ENCODE measurements at places on chromosomes 5 and 9.

GRCh38 chr9:136977649-136978072 lies 357 bp downstream of the PTGDS start:
- DNase-seq: no peak

- no peak for DNase-seq
Observed at GRCh38 chr5:78603636-78604175, 44.9 kb downstream of the LHFPL2 start.

GRCh38 chr5:91397791-91398190 lies 14.7 kb upstream of the ARRDC3 start:
- DNase-seq: no peak

DNA sequence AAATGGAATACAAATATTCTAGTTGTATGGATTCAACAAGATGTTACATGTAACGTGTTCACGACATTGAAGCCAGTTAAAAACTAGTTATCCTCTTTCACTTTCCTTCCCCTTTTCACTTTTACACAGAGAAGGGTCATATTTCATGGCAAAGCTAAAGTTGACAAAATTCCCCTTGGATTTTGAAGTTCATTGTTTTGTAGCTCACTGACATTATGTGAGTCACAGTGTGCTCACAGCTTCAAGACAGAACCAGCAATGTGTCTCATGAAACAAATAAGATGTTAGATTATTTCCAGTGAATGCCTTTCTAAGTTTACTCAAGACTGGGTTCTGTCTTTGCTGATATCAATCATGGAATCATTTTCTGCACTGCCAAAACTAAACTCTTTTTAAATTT lies 535.5 kb upstream of the GRIN3A start:
- no peak for DNase-seq

DNA sequence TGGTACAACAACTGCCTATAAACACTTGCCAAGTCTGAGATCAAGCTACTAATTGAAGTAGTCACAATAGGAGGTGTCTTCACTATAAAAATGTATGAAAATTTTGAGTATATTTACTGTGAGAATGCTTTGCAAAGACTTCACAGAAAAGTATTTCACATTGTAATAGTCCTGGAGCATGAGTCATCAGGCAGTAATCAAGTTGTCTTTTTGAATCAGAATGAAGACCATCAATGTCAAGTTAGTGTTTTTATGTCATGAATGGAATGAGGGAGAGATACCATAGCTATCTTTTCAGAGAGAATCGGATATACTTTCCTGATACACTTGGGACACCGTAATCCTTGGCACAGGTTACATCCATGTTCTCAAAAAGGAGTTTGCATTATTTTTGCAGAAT lies 466.9 kb upstream of the ARRDC3 start:
- no peak for DNase-seq

DNA sequence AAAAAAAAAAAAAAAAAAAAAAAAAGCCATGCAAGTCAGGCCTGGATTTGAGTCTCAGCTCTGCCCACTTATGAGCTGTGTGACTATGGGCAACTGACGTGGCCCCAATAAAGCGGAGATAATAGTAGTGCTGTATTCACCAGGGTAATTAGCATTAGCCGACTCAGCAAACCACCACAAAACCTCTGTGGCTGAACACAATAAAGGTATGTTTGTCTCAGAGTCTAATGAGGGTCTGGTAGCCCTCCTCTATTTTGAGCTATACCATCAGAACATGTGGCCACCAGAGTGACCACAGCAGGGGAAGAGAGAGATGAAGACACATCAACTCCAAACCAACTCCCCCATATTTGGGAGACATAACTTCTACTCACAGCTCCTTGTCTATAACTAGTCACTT lies 15.9 kb downstream of the SWI5 start:
- DNase-seq: no peak

- DNase-seq: peak; percentile 1
Observed at GRCh38 chr5:125137535-125137934, 391.1 kb upstream of the ZNF608 start.

- no peak for DNase-seq
Observed at GRCh38 chr5:130710596-130710995, 454.5 kb downstream of the HINT1 start.

DNA sequence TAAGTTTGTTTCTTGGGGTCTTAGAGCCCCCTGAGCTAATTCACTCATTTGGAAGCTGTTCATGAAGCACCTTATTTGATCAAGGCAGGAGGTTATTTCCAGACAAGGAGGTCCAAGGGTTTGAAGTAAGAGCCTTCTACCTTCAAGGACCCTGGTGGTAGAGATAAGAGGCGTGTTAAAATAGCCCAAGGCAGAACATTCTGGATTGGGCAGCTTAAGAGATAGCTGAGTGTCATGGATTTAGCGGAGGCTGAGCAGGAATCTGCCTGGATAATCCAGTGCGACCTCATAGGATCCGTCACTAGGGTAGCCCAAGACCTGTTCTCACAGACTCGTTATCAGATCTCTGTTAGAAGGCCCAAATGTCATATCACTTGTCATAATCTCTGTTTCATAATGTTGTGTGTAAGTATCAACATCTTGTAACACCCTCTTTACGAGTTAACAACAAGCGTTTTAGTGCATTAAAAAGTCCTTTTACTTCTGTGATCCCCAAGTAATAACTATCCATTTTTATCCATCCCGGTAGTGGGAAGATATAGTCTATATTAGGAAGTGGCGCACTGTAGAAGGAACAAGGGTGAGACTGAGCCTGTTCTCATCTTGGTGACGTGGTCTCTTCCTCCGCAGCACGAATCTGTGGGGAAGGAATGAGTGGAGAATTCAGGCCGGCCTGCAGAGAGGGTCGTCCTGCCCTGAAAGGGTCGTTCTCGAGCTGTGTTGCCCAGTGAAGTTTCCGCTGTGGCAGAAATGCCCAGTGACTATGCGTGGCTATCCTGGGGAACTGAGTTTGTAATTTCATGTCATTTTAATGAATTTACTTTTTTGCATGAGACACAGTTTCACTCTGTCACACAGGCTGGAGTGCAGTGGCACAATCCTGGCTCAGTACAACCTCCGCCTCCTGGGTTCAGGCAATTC lies 28.8 kb downstream of the SLC25A25 start:
- DNase-seq: no peak

GRCh38 chr9:80127920-80128319 lies 556.2 kb downstream of the TLE4 start:
- no peak for DNase-seq

DNA sequence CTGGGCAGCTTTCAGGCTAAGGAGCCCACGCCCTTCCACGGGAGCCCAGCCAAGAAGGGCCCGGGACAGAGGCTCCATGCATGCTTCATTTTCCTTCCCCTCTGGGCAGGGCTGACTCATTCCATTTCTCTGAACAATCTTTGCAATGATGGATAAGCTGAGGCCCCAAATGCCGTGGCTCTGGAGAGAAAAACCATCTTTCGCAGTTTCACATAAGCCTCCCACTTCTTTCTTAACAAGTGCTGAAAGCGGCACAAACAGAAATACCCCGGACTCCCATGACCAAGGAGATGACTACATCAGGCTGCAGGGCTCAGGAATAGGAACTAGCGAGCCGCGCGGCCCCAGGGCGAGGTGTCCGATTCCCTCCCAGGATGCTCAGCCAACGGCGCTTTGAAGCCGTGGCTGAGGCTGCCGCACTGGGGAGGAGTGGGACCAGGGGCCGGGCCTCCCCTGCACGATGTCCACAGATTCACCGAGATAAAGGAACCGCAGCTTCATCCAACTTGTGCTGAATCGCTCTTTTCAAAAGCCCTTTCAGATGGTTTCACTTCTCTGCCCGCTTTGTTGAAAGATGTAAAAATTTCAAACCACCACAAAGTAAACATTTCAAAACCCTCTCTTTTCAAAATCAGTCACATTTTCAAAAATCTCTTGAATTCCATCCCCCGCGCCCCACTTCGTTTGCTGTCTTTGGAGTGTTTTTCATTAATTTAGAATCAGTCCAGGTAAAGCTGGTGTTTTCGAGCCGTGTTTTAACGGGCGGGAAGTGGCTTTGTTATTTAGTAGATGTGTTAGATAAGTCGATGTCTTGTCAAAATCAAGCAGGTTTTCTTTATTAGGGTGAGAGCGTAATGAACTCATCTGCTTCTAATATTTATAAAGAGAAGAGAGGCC lies 96.5 kb upstream of the LMX1B start:
- DNase-seq: no peak

DNA sequence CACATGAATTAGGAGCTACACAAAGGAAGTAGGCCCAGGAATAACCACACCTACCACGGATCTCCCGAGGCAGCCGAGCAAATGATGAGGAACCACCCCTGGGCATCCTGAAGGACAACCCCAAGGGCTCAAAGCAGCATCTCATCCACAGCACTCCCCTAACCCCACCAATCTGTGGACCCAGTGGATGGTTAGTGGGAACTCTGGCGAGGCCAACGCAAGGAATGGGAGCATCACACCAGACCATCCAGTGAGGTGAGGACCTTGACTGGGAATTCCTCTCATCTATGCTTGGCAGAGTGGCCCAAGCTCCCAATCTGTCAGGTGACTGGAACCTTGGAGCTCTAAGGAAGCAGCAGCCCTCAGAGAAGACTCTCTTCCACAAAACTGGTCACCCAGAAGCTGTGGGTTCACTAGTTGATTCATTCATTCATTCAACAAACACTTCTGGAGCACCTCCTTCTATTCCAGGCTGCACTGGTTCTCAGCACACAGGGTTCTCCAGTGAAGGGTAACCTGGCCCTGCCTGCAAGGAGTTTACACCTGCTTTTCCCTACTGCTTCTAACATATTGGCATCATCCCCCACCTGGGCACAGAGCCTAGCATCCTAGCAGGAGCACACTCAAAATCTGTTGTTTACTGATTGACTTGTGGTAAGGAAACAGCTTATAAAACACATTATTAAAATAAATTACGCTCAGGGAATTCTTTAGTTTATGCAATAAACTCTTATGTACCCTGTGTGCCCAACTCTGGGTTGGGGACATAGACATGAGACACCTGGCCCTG lies 4.9 kb downstream of the ACSL6 start:
- no peak for DNase-seq

DNA sequence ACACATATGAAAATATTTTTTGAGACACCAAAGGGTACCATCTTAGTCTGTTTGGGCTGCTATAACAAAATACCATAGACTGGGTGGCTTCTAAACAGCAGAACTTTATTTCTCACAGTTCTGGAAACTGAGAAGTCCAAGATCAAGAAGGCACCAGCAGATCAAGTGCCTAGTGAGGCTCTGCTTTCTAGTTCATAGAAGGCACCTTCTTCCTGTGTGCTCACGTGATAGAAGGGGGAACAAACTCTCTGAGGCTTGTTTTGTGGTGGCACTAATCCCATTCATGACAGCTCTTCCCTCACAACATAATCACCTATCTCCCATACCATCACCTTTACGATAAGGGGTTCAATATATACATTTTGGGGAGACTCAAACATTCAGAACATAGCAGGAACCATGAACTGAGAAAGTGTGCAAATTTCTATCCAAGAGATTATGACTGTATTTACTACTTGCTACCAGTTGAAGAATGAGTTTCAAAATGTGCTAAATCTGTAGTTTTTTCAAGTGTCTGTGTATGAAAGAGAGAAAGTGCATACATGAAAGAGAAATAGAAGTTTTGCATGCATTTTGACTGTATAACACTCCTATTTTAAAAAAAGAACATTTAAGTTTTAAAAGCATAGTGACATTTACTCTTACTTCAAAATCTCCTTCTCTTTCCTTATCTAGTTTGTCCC lies 207.3 kb downstream of the PARP8 start:
- no peak for DNase-seq

DNA sequence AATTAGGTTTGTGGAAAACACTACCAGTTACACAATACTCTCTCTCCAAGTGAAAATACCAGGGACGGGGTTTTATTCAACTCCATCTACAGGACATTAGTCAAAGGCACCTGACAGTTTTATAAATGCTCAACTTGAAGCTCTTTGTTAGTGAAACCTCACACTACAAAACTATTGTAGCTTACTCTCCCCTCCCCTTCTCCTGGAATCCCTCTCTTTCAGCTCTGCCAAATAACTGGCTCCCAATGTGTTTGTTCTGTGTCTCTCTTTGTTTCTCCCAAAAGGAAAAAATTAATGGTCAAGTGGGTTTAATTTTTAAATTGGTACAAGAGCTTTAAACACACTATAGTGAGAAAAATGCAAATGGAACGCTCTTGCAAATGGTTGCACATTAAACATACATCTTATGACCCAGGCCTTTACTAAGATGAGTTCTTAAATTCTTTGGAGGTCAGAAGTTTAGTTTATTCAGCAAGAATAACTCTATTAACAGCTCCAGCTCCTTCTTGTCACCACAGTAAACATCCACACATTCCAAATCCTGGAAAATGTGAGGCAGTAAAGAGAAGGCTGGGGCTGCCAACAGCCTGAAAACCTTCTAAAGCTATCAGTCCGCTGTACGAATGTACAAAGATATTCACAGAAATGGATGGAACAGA lies 48.4 kb downstream of the ZNF608 start:
- DNase-seq: no peak

DNA sequence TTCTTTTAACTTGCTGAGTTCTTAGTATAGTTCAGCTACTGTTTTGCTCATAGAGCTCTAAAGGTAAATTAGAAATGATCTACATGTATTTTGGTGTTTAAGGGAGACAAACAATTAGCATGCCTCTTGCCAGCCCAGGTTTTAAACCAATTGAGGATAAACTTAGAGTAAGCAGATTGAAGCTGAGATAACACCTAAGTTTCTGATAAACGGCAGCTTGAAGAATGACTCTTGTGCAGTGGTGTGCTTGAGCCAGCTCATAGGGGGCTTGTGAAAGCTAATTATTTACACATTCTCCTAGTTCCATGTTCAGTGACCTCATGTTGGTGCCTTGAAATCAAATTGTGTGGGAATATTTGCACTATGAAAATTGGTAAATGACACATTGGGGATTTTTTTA lies 193.0 kb downstream of the PRR16 start:
- DNase-seq: no peak

DNA sequence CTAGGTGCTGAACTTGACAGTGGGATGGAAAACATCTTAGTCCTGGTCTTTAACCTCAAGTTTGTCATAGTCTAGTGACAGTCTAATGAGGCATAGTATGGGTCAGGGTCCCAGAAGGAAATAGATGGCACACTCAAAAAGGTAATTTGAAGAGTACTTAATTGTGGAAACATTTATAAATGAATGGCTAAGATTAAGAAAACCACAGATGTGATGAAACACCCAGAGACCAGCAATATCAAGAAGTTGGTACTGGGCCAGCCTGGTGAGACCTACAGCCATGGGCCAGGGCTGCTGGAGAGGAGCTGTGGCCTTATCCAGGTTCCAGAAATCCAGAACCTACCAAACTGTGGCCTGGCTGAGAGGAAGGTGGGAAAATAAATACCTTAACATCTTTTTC lies 93.5 kb upstream of the ATG10 start:
- DNase-seq: no peak

GRCh38 chr9:113652355-113653152 lies 189.0 kb downstream of the RGS3 start:
- DNase-seq: no peak

DNA sequence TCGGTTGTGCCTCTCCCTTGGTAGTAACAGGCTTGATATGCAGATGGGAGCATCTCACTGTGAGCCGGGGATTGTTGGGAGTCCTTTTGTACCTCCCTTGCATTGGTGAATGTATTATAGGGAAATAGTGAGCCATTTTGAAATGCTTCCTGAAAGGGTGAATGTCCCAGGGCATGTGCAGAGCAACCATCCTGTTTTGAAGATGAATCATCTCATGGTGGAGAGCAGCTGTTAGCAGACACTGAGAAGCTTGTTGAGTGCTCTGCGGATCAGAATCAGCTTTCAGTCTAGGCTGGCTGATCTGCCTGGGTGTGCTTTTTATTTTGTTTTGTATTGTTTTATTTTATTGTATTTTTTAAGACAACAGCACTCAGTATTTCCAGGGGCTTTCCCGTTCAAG lies 29.7 kb downstream of the SLC36A1 start:
- no peak for DNase-seq

GRCh38 chr5:17001428-17001827 lies 65.3 kb upstream of the MYO10 start:
- no peak for DNase-seq
